ENCODE measurements at places on chromosomes 7 and 10.

GRCh38 chr7:108604307-108605077 lies 34.8 kb downstream of the DNAJB9 start:
- no peak for DNase-seq

DNA sequence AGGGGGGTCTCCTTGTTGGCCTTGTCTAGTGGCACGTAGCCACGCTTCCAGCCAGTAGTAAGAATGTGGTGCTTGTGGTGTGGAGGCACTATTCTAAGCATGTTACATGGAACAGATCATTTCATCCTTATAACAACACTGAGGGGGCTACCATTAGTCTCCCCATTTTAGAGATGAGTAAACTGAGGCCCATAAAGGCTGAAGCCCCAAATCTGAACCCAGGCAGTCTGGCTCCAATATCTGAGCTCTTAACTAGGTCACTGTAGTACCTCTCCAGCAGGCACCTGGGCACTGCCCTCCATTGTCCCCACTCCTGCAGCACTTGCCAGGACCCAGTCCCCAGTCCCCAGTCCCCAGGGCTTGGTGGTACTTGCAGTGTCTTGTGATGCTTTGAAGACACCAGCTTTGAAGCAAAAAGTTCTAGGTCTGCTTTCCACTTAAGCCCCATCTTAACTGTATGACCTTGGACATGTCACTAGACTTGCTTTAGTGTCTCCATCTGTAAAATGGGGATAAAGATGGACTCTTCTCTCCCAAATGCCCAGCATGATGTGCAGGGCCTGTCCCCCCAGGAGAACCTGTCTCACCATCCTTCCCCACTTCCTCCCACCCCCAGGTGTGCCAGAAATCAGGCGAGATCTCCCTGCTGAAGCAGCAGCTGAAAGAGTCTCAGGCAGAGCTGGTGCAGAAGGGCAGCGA lies 6.4 kb downstream of the LZTS2 start:
- no peak for DNase-seq

DNA sequence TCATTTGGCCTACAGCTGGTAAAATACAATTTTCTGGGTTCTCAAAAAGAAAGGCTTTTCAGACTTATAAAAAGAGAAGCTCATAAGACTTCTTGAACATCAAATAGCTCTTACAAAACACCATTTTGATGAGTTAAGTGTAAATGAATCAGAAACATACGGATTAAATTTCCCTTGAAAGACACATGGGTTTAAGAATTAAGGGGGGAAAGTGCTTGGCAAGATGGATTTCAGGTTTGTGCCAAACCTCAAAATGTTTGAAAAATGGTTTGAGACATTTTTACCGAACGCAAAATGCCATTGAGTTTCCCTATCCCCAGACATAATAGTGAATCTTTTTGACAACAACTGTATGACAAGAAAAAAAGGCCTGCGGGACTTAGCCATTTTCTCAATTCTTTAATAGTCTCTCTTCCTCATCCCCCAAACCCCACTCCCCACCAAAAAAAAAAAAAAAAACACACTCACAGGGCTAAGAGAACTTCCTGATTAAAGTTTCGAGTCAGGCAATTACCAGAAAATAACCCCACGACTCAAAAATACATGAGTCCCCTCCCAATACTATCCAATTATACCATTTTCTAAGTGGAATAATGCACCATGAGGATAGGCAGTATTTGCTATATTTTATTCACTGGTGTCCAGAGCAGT lies 260.1 kb downstream of the TRIL start:
- DNase-seq, result no peak

DNA sequence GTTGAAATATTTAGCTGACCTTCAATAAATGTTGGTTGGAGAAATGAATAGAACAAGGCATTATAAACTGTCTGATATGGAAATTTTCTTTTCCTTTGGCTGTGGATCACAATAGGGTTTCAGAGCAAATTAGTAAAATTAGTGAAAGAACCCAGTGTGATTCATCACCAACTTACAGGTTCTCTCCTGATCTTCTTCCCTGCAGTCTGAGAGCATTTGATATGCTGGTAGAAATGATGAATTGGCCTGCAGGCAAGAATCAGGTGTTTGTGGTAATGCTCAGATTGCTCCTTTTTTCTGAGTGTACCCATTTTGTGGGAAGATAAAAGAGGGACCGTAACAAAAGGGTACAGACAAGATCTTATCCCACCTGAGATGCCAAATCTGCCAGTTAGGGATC lies 51.9 kb downstream of the BTAF1 start:
- DNase-seq, result no peak

- no peak for DNase-seq
Observed at GRCh38 chr10:128230401-128230800, 104.2 kb upstream of the MKI67 start.

- no peak for DNase-seq
Observed at GRCh38 chr10:70906953-70907636, 18.7 kb upstream of the PCBD1 start.

DNA sequence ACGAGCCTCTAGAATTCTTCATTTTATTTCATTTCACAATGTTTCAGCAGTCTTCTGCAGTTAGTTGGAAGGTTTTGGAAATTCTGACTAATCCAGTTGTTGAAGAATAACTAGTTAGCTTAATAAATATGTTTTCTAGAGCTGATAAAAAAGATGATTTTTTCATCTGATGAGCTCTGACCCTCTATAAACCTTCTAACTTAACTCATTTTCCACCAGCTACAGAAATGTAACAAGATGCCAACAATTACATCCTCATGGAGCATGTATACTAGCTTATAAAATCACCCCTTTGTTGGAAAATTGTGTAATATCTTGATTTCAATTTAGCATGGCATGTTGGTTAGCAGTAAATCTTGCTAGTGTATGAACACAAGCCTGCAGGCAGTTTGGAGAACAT lies 33.1 kb downstream of the KAT6B start:
- DNase-seq, result no peak

- DNase-seq, result no peak
Observed at GRCh38 chr7:84058311-84059076, 136.1 kb downstream of the SEMA3A start.

- no peak for DNase-seq
Observed at GRCh38 chr10:5800782-5801181, 12.5 kb downstream of the GDI2 start.
